D721Med (cell line): ENCODE measurements at places on chromosomes 5 and 9.

DNA sequence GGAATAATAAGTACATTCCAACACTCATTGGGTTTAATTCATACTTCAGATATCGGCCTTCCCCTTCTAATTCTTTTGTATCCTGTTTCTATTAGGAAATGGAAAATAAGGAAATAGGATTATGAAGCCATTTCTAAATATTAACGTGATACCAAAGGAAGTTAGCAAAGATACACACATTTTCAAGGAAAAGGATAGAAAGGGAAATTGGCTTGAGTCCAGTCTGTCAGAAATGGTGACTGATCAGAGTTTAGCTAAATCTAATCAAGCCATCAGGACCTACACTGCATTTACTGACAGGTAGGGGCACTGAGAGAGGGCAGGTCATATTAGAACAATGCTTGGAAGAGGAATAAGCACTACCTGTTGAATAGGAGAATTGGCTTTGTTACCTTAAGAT, 3.1 kb downstream of the TRPM3 start:
- DNase-seq, result no peak

DNA sequence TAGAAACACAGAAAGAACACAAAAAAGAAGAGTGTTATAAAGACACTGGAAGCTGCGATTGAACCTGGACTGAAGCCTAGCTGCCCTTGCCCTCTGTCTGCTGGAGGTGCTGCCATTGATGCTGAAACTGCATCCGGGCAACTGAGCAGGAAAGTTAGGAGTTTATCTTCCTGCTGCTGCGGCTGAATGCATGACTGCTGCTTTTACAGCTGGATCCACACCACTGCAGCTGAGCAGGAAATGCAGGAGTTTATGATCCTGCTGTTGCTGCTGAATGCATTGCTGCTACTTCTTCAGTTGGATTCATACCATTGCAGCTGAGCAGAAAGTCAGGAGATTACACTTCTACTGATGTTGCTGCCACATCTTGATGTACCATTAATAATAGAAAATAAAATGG, 21.8 kb upstream of the JAKMIP2 start:
- DNase-seq, result no peak

GRCh38 chr9:83349031-83349430, 189.2 kb downstream of the FRMD3 start:
- DNase-seq, result no peak

GRCh38 chr5:58228896-58229295, 231.0 kb downstream of the PLK2 start:
- no peak for DNase-seq

DNA sequence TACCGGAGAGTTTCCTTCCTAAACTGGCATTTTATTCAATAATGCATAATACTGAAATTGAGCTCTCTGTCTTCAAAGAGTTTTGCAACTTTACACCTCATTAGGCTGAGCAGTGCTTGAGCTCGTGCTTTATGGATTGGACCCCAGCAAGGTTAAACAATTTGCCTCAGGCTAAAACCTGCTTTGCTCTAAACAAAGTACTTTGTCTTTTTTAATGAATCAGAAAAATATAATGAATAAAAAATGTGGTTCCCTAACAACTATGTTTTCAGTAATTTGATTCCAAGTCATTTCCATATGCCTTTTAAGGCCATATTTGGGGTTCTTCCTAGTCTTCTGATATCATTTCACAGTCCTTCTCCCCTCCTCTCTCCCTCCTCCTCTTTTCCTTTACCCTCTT, 20.0 kb downstream of the ZNF366 start:
- no peak for DNase-seq

DNA sequence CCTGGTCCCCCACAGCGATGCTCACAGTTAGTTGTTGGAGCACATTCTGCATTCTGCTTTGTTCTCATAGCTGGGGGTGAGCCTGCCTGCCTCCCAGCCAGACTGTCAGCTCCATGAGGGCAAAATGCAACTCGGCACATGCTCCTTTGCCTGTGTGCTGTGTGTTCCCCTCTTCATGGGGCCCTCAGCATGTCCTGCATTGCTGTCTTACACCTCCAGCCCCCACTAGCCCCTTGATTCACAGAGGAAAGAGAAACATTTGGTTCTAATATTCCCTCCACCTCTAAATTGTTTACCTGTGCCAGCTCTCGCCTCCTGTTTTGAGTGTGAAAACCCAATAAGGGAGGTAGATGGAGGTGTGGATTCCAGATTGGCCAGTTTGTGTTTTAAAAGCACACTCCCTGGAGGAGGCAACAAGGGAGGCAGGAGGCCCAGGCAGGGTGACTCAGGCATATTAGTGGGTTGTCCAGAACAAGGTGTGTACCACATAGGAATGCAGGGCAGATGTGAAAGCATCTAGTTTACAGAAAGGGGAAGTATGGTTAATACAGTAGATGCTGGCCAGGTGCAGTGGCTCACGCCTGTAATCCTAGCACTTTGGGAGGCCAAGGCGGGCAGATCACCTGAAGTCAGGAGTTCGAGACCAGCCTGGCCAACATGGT, 224.6 kb downstream of the AGTPBP1 start:
- DNase-seq, result no peak

GRCh38 chr9:76516350-76516749, 57.4 kb downstream of the GCNT1 start:
- DNase-seq, result no peak

GRCh38 chr5:169914766-169915165, 65.5 kb downstream of the INSYN2B start:
- no peak for DNase-seq

DNA sequence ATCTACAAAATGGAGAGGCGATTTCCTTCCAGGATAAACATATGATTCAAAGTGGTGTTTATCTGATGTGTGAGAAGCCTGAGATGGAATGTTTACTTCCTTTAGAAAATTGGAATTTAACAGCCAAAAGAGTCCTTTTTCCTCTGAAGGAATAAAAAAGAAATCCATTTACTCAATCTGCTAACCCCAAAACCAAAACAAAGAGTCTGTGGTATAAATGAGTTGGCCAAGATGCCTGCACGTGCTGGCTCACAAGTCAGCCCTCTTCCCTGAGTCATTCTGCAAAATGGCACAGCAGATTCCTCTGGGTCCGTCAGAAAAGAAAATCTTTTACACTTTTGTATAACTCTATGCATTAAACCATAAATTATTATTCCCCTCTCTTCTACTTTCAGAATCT, 60.8 kb downstream of the EBF1 start:
- DNase-seq, result no peak

DNA sequence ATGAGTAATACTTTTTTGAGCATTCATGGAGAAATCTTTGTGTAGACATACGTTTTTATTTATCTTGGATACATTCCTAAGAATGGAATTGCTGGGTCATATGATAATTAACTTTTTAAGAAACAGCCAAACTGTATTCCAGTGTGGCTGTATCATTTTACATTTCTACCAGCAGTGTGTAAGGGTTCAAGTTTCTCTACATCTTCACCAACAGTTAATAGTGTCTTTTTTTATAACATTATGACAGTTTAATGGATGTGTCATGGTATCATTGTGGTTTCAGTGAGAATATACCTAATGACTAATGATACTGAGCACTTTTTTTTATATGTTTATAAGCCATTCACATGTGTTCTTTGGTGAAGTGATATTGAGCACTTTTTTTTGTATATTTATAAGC, 52.4 kb downstream of the NIPBL start:
- DNase-seq, result no peak

GRCh38 chr9:121807069-121807822, 155.8 kb downstream of the DAB2IP start:
- DNase-seq, result no peak

DNA sequence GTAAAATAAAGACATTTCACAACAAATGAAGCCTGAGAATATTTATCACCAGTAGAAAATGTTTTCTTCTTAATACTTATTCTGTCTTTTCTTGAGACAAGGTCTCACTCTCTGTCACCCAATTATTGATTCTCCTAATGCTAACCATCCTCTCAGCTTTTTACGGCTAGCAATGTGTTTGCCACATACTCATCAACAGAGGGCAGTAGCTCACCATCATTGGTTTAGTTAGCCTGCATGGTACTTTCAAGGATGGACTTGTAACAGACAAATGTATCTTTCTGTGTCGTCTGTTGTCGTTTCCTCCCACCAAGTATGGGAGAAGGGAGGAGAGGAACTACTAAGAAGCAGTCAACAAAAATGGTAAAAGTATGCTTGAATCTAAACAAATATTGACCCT, 5.9 kb upstream of the ACO1 start:
- DNase-seq, result no peak

GRCh38 chr5:74647096-74647495, 6.6 kb upstream of the ENC1 start:
- DNase-seq, result no peak

DNA sequence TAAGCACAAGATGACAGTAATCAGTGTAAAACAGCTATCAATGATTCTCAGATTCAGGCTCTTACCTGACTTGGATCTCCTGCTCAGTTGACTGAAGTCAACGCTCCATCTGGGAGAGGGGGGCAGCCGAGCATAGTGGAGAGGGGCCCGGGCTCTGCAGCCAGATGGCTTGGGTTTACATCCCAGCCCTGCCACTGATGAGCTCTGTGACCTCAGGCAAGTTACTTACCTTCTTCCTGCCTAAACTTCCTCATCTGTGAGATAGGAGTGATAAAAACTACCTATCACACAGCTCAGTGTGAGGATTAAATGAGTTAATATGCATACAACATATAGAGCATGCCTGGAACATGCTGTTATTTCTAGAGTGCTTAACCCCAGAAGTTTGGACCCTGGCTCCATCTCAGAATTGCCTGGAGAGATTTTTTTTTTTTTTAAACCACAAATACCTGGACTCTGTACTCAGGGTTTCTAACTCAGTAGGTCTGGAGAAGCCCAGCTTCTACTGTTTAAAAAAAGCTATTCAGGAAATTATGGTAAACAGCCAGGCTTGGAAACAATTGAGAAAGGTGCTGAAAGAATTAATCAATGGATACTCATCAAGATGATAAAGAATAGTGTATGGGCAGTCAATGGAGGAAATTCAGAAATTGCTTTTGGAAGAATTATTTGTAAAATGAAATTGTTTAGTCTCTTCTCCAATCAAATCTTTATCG, 72.2 kb downstream of the ANKRD55 start:
- DNase-seq, result no peak

DNA sequence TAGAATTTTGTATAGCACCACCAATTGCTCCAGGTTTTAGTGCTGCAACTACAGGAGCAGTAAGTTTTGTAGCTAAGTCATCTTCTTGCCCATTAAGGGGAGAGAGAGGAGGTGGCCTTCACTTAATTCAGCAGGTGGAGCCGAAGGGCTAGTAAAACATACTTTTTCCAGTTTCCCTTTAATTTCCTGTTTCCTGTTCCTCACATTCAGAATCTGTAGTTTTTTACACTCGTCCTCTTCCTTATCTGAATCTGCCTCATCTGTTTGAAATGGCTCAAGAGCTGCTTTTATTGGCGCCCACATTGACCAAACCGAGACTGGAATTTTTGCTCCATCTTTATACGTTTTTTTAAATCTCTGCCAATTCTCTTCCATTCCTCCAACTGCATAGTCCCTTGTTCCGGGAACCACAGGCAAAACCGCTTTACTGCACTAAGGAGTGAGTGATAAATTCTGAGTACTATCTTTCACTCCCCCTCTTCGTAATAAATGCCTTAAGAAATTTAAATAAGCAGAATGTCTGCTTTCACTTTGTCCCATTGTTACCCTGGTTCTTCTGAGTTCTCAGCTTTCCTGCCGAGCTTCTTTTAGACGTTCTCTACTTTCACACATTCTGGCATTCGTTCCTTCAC, 133.9 kb downstream of the DROSHA start:
- DNase-seq, result no peak

- no peak for DNase-seq
These were observed 7.7 kb upstream of the CPEB4 start for GRCh38 chr5:173880306-173880985.

DNA sequence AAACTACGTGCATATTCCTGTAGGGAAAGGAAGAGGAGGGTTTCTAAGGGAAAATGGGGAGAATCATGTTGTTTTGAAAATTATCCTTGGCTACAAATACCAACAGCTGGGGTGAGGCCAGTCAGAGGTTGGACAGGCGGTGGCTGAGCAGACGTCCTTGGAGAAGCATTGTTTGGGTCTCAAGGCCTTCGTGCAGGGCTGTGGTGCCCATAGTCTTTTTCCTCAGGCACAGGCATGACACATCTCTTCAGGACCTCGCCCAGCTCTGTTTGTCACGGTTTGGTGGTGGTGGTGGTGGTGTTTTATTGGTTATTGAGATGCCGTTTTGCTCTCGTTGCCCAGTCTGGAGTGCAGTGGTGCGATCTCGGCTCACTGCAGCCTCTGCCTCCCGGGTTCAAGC, 27.8 kb upstream of the EGFL7 start:
- no peak for DNase-seq

DNA sequence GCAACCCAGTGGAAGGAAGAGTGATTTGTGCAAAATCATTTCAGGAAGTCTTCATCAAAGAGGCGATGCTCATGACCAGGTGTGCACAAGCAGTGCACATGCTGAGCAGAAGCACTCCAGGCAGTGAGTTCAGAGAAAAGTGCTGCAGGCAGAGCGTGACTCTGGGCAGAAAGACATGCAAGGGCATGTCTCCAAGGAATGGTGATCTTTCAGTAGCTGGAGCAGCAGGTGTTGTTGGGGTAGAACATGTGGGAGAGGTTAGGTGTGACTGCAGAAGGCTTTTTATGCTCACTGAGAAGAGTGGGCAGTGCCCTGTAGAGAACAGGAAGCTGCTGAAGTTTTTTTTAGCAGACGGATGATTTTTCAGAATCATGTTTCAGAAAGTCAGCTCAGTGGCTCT, 545.4 kb upstream of the TLE4 start:
- DNase-seq, result no peak

GRCh38 chr9:5510360-5510931, at the start of gene PDCD1LG2:
TSS of gene PDCD1LG2 (plus strand) at chr9:5510531. CDS start at chr9:5522547, 12,016 bp downstream.
- DNase-seq, result no peak

- no peak for DNase-seq
These were observed 617.4 kb downstream of the SLCO4C1 start for GRCh38 chr5:101678481-101679193.

DNA sequence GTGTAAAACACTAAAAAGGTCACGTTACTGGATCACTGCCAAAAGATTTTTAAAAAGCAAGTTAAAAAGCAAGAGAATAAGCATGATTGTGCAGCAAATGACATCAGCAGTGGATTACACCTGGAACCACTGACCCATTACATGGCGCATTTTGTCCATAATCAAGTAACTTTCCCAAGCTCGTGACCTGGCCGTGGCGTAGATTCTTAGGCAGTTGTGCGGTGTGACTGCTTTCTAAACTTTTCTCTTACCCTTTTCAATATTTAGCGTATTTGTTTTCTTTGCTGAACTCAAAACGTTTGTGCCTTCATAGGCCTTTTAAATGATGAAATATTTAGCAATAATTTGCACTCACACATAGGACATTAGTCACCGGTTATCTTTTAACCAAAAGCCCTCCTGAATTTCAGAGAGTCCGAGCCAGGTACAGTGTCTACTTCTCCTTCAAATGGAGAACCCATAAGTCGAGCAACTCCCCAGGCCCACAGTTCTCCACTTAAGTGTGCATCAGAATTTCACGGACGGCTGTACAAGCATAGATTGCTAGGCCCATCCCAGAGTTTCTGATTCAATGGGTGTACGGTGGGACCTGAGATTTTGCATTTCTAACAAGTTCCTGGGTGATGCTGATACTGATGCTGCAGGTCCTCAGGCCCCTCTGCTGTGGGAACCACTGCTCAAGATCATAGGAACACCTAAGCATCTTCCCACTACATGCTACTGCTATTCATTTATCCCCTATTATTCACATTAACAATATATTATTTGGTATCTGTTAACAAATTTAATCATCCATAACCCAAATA, 144.4 kb downstream of the GLIS3 start:
- no peak for DNase-seq
